Putamen (tissue), 1 donor: ENCODE measurements at places on chromosomes 4 and X.

GRCh38 chr4:16969696-16970135 lies 71.3 kb upstream of the LDB2 start:
- no peak for DNase-seq

GRCh38 chrX:790783-791360 lies 160.3 kb downstream of the SHOX start:
- no peak for DNase-seq

DNA sequence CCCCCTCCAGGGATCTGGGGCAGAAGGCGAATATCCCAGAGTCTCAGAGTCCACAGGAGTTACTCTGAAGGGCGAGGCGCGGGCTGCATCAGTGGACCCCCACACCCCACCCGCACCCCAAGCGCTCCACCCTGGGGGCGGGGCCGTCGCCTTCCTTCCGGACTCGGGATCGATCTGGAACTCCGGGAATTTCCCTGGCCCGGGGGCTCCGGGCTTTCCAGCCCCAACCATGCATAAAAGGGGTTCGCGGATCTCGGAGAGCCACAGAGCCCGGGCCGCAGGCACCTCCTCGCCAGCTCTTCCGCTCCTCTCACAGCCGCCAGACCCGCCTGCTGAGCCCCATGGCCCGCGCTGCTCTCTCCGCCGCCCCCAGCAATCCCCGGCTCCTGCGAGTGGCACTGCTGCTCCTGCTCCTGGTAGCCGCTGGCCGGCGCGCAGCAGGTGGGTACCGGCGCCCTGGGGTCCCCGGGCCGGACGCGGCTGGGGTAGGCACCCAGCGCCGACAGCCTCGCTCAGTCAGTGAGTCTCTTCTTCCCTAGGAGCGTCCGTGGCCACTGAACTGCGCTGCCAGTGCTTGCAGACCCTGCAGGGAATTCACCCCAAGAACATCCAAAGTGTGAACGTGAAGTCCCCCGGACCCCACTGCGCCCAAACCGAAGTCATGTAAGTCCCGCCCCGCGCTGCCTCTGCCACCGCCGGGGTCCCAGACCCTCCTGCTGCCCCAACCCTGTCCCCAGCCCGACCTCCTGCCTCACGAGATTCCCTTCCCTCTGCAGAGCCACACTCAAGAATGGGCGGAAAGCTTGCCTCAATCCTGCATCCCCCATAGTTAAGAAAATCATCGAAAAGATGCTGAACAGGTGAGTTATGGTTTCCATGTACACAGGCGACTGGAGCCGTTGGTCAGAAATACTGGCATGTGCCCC lies at the start of gene CXCL1:
Gene CXCL1 (plus strand): TSS at position 264 of the 926 bp plus-strand sequence. CDS start 78 bp downstream, at position 342.
- no peak for DNase-seq

GRCh38 chr4:146346276-146346675 lies 131.9 kb downstream of the REELD1 start:
- DNase-seq, result no peak

DNA sequence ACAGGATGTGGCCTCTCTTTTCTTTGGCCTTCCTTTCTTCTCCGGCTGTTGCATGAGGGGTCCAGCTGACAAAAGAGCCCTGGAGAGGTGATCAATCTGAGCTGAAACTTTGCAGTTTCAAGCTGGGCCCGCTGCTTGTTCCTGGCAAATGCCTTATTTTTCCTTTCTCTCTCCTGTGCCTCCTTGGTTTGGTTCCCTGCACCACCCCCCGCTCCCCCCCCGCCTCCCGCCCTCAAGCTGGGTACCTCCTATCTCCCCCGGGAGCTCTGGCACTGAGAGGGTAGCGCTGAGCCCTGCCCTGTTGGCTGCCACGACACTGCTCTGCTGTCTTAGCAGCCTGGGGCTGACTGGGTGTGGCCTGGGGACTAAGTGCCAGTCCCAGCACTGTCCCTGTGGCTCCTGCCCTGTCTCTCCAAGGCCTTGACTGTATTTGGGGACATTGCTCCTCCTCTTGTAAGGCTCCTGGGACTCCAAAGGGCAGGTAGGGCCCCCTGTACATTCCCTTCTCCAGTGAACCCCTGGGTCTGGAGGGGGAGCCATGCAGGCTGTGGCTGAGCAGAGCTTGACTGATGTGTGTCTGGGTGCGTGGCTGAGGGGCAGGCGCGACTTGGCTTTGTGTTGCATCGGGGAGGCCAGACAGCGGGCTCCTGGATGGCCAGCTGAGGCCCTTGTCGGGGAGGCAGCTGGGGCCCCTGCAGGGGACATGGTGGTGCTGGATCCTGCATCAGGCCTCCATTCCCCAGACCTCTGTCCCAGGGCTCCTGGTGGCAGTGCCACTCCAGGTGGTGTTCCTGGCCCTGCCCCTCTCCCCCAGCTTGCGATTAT lies 1.1 kb downstream of the PLXNA3 start:
- DNase-seq, result no peak

GRCh38 chr4:98779088-98779487 lies 120.7 kb upstream of the TSPAN5 start:
- no peak for DNase-seq

DNA sequence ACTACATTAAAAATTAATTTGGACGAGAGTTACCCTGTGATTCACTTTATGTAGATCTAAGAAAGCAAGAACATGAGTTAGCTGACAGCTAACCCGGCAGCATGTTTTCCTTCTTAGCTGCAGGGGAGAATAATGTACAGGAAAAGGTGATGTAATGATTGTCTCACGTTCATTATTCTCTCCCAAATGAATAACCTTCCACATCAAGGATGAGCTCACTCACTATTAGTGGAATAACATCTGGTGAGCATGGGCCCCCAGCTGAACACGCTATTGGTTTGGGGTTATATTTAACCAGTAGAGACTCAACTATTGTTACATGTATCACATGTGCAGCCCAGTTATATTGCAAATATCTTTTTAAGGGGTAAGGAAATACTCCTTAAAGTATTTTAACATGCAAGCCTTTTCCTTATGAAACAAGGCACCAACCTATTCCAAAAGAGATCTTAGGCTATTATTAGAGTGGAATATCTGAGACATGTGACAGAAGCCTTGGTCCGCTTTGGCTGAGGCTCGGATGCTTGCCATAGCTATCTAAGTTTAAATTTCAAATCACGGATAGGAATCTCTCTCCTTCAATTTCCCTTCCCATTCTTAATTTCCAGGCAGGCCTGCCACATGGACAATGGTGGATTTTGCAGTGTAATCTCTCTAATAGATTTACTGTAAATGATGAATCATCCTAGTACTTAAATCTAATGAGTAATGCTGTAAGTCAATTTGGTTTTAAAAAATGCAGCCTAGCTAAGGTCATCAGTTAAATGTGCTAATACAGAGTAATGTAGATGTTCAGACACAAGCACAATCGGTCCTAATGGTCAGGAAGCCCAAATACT lies 99.0 kb upstream of the OTUD4 start:
- no peak for DNase-seq
